ENCODE measurements at places on chromosomes 13 and 19.

DNA sequence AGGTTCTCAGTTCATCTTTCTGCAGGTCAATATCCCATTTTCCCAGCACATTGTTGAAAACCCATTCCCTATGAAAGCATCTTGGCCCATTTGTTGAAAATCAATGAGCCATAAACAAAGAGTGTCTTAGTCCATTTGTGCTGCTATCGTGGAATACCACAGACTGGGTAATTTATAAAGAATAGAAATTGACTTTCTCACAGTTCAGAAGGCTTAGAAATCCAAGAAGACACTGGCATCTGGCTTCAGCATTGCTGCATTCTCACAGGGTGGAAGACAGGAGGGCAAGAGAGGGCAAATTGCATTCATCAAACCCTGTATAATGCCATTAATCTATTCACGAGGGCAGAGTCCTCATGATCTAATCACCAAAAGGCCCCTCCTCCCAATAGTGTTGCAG is 34.1 kb downstream of the ZNF823 start:
- no peaks in the 10 kb centered on the region for H3K36me3 ChIP-seq
- H3K4me1 ChIP-seq, result no peaks in the 10 kb centered on the region
- H3K27me3 ChIP-seq, result no peaks in the 10 kb centered on the region
- no peak overlapping the region for H3K27ac ChIP-seq
- DNase-seq, result no peak

- H3K36me3 ChIP-seq, result peaks cover 54% of the 10 kb centered on the region
- DNase-seq, result no peak
- H3K27ac ChIP-seq, result no peak overlapping the region
- H3K4me1 ChIP-seq, result peaks cover 72% of the 10 kb centered on the region
- H3K4me3 ChIP-seq, result no peak overlapping the region
Measured at GRCh38 chr13:98512774-98513665, 63.9 kb downstream of the STK24 start.

- H3K4me1 ChIP-seq, result peaks cover 2% of the 10 kb centered on the region
- no peak for DNase-seq
- no peaks in the 10 kb centered on the region for H3K27me3 ChIP-seq
- H3K4me3 ChIP-seq, result no peak overlapping the region
- no peaks in the 10 kb centered on the region for H3K36me3 ChIP-seq
Measured at GRCh38 chr19:3071768-3072167, 9.5 kb upstream of the TLE5 start.

DNA sequence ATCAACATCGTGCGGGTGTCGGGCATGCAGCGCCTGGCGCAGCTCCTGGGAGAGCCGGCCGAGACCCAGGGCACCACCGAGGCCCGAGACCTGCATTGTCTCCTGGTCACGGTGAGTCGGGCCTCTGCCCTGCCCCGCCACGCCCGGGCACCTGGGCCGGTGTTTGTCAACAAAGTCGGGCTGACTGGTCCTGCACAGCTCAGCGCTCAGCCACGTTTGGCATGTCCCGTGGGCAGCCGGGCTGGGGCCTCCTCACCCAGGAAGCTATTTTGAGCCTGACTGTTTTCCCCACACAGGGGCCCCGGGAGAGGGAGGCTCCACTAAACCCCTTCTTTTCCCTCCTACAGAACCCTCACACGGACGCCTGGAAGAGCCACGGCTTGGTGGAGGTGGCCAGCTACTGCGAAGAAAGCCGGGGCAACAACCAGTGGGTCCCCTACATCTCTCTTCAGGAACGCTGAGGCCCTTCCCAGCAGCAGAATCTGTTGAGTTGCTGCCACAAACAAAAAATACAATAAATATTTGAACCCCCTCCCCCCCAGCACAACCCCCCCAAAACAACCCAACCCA is 1.3 kb downstream of the GADD45B start:
- H3K4me1 ChIP-seq, result peaks cover 23% of the 10 kb centered on the region
- no peaks in the 10 kb centered on the region for H3K27me3 ChIP-seq
- H3K36me3 ChIP-seq, result peaks cover 27% of the 10 kb centered on the region
- no peak for DNase-seq

- H3K36me3 ChIP-seq, result peaks cover 46% of the 10 kb centered on the region
- no peak overlapping the region for H3K27ac ChIP-seq
Measured at GRCh38 chr19:2101417-2102335, 5.0 kb downstream of the IZUMO4 start.

DNA sequence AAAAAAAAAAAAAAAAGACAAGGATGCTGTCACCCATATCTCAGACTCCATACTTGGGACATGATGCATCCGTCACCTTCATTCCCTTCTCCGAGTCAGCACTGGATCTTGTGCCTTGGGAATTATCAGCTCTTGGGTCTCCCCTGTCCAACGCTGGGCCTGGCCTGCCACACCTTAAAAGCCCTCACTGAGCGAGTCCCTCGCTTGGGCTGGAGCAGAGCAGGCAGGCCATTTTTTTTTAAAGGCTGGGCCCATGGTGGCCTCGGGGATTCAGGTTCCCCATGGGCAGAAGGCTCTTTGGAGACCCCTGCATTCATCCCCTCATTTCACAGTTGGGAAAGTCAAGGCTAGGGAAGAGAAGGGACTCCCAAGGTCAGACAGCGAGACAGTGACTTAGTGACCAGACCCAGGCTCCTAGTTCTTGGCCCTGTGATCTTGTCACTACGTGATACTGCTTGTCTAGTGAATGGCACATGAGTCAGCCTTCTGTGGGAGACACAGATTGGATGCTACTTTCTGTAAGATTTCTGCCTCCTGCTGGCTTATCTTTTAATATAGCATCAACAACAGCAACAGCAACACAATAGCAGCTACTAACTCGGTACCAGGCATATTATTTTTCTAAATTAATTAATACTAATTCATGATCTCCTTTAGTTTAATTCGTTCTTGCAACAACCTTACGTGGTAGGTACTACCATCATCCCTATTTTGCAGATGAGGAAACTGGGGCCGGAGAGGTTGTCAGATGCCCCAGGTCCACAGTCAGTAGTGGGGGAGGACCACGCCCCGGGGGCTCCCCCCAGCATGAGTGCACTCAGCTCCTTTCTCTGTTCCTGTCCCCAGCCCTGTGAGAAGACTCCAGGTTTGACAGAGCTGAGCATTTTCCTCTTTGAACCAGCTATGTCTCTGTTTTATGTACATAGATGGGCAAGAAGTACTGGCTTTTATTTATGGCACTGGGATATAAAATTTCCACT is 27.4 kb upstream of the ZNF536 start:
- H3K4me3 ChIP-seq, result no peak overlapping the region
- no peaks in the 10 kb centered on the region for H3K4me1 ChIP-seq
- H3K27me3 ChIP-seq, result no peaks in the 10 kb centered on the region

DNA sequence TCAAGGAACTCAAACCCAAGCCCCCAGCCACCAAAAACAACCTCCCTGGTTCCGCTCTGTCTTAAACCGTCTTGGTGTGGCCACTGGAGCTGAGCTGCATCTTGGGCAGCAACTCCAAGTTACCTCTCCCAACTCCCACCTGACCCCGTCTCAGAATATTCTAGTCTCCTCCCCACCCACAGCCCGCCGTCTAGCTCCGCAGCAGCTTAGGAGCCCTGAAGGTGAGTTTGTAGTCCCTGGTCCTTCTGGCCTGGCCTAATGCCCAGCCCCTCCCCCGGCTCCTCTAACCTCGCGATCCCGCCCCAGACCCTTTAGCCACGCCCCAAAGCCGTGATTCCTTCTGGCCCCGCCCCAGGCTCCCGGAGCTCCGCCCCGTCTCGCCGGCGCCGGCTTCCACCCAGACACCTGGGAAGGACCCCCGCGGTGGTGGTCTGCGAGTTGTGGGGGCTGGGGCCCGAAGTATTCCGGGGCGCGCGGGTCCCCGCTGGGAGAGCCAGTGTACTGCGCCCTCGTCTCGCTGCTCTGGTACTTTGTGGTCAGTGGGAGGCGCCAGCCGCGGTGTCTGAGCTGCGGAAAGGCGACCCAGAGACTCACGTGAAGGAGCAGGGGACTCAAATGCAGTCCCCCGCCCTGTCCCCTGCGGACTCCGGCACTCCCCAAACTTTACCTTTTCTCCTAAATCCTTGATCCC is 2.5 kb upstream of the LHB start:
- H3K27ac ChIP-seq, result peak overlapping the region; percentile 30
- H3K4me3 ChIP-seq, result peak overlapping the region; percentile 72
- H3K4me1 ChIP-seq, result peaks cover 39% of the 10 kb centered on the region
- H3K36me3 ChIP-seq, result peaks cover 7% of the 10 kb centered on the region

DNA sequence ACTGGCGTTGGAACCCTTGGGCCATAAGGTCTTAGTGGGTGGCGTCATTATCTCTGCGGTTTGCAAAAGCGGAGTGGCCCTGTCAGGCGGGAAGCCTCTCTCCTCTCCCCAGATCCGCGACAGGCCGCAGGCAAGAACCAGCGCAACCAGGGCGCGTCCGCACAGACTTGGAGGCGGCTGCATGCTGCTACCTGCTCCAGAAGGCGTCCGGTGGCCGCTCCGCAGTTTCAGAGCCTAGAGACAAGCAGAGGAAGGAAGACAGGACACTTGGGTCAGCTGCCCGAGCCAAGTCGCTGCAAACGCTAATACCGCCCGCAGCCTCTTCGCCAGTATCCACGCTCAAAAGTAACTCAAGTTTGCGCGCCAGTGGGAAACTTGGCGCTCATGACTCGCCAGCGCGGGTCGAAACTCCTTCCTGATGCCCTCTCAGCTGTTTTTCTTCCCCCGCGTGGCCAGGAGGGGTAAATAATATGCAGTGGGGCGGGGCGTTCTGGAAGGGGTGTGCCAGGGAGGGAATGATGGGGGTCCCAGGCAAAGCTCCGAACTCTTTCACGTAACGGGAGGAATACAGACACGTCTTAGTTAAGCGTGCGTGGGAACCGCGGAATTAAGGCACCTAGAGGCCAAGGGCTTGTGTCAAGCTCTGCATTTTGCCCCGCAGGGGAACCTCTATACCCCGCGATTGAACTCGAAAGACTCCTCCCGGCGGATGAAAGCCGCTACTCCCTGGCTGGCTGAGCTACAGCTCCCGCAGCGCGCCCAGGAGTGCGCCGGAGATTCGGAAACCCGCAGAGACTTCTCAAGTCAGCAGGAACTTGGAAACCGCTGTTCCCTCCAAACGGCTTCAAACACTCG is at the start of gene EDNRB:
Gene EDNRB, minus strand, starts transcription at position 441 of the 855 bp plus-strand sequence. Its CDS starts 258 bp downstream, at position 183.
- no peak within 1 kb of the TSS for H3K27ac ChIP-seq
- peak; percentile 24 for DNase-seq
- H3K4me3 ChIP-seq, result no peak within 1 kb of the TSS
- no peaks in the 10 kb centered on the region for H3K36me3 ChIP-seq
- H3K4me1 ChIP-seq, result peaks cover 1% of the 10 kb centered on the region

GRCh38 chr13:31351376-31351775 is 151.6 kb downstream of the B3GLCT start:
- H3K27ac ChIP-seq, result no peak overlapping the region
- DNase-seq, result no peak
- H3K36me3 ChIP-seq, result peaks cover 3% of the 10 kb centered on the region
- H3K4me3 ChIP-seq, result no peak overlapping the region

- H3K27me3 ChIP-seq, result peaks cover 12% of the 10 kb centered on the region
- H3K4me3 ChIP-seq, result no peak overlapping the region
- peak; percentile 23 for DNase-seq
- no peak overlapping the region for H3K27ac ChIP-seq
- peaks cover 15% of the 10 kb centered on the region for H3K4me1 ChIP-seq
Measured at GRCh38 chr13:109734002-109734785, 52.2 kb downstream of the IRS2 start.

DNA sequence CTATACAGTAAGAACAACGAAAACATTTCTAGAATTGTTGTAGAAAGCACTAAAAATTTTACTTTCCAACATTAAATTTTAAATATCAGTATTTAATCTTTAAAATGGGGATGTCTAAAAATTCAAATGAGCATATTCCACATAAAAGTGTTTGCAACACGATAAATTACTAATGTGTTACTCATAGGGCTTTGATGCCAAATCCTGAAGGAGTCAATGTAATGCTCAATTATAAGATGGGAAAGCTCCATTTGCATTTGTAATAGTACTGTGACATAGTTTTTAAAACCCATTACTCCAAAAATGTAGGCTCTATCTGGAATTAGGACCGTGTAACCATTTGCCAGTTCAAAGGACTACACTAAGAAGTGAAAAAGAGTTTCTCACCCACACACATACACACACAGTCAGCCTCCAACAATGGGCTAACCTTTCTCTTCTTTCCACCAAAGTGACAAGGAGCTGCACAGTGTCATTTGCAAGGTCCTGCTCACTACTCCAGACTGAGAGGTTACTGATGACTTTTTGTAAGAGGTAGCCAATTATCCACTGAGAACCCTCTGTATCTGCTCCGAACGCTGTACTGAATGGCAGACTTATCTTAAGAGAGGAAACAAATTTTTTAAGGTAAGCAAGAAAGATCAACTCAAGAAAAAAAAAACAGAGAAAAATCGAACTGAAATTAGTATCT is 26.1 kb upstream of the EEF1AKMT1 start:
- H3K27ac ChIP-seq, result no peak overlapping the region
- H3K4me3 ChIP-seq, result no peak overlapping the region
- H3K4me1 ChIP-seq, result peaks cover 10% of the 10 kb centered on the region
- H3K27me3 ChIP-seq, result no peaks in the 10 kb centered on the region

DNA sequence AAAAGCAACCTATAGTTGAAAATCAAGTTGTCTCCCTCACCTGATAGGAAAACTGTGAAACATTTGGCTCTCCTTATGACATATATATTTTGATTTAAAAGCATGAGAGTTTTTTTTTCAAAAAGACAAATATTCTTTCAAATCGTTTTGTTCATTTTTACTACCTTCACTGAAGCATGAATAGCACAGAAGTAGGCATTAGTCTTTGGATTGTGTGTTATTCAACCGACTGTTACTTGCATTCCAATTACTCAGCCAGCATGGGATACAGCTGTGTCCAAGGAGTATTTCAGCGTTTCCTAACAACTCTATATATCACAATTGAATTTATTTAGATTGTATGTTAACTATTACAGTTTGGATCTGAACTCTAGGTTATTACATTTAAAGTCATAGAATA is 135.2 kb downstream of the PCDH9 start:
- no peaks in the 10 kb centered on the region for H3K36me3 ChIP-seq
- H3K27me3 ChIP-seq, result no peaks in the 10 kb centered on the region
- no peak overlapping the region for H3K4me3 ChIP-seq
- H3K4me1 ChIP-seq, result no peaks in the 10 kb centered on the region
- no peak overlapping the region for H3K27ac ChIP-seq

DNA sequence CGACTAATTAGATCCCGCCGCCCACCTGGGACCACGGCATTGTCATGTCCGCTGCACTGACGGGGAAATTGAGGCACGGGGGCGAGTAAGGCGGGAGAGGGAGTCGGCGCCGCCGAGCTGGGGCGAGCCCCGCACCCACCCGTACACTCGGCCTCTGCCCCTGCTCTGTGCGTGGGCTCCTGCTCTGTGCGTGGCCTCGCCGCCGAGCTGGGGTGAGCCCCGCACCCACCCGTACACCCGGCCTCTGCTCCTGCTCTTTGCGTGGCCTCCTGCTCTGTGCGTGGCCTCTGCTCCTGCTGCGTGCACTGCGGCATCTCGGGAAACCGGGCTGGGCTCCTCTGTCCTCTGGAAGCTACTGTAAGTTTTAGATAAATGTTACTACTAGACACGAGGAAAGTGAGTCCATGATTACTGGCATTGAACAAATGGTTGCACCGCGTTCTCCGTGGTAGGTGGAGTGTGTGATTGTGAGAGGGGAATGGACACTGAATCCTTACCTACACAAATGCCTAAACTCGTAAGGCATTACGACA is 826 bp upstream of the C1QTNF9 start:
- no peaks in the 10 kb centered on the region for H3K4me1 ChIP-seq
- no peak for DNase-seq
- H3K27me3 ChIP-seq, result no peaks in the 10 kb centered on the region
- H3K4me3 ChIP-seq, result no peak overlapping the region
- H3K36me3 ChIP-seq, result peaks cover 20% of the 10 kb centered on the region
- no peak overlapping the region for H3K27ac ChIP-seq
